ENCODE measurements at places on chromosomes 7 and 10.

DNA sequence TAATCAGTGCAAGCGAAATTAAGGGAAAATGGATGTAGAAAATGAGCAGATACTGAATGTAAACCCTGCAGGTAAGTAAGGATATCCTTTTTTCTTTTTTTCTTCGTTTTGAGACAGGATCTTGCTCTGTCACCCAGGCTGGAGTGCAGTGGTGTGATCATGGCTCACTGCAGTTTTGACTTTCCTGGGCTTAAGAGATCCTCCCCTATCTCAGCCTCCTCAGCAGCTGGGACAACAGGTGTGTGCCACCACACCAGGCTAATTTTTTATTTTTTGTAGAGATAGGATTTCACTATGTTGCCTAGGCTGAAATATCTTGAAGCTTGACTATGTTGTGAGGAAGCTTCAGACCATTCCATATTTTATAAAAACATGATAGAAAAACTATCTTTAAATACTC is 4.3 kb downstream of the PDCD4 start:
- no peak for DNase-seq

DNA sequence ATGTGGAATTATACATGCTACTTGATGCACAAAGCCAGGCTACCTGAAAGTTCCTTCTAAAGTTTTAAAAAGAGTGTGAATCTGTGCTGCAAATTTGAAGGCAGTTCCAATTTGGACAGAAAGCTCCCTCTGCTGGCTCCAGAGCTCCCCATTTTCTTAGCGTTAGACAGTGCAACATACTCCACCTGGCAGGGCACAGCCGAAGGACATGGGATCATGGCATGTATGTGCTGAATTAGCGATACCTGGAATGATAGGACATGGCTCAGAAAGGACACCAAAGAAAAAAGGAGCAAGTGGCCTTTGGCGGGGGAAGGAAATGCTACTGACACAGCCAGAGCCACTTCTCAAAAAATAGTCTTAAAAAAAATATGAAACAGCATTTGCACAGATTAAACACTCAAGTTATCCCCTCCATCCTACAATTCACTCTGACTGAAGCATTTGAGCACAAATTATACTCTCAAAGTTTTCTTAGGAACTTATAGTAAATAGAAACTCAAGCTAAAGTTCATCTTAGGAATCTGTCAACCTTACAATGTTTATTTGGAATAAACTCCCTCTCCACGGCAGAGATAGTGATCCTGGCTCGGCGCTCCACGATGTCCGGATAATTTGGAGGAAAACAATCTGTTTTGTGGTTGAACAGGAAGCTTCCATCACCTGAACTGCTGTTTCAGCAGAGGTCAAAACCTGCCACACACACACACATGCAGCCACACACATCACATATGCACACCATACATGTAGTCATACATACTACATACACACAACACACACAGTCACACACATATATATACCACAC is 80.0 kb downstream of the C7orf25 start:
- peak; percentile 34 for DNase-seq

GRCh38 chr10:68367121-68367520 is 34.4 kb upstream of the PBLD start:
- DNase-seq: no peak

DNA sequence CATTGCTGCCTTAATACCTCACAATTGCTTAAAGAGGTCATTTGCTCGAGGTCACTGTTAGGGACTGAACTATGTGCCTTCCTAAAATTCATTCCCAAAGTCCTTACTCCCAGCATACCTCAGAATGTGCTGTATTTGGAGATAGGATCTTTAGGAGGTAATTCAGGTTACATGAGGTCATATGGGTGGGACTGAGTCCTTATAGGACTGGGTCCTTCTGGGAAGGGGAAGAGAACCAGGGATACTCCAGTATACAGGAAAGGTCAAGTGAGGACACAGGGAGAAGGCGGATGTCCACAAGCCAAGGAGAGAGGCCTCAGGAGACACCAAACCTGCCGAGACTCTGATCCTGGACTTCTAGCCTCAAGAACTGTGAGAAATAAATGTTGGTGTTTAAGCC is 253.3 kb downstream of the PRPF18 start:
- DNase-seq: peak; percentile 17

GRCh38 chr7:47000561-47000960 is 581.4 kb downstream of the TNS3 start:
- no peak for DNase-seq

- DNase-seq: no peak
These were observed 12.9 kb upstream of the MICU1 start for GRCh38 chr10:72638586-72639440.

DNA sequence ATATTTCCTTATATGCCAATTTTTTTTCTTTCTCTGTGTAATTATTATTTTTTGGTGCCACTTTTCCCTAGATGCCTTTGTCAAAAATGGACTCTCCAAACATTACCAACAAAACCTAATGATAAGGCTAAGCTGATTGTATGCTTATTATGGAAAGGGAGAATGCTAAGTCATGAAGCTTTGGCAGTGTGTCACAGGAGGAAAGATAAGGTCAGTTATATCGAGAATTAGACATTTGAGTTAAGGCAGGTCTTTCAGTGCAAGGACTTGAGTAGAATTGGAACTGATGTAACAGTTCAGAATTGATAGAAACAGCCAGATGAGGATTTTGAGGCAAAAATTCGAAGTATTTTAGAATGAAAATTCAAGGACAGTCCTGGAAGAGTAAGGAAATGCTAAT is 16.8 kb upstream of the MALRD1 start:
- DNase-seq: no peak

DNA sequence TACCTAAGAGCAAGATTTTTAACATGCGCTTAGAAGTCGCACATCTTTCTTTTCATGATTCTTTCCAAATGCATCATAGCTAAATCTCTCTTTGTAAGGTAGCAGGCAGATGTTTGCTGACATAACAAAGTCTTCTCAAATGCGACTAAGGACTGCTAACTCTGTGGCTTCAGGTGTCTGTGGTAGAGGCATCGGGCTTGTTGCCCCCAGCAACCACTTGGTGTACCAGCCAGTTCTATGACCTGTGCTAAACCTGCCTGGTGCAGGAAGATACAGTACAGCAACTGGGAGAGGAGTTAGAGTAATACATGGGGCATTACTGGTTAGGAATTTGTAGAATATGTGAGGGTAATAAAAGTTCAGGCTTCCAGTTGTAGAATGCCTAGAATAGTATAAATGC is 654.1 kb downstream of the NRG3 start:
- DNase-seq: no peak

GRCh38 chr7:129189661-129190310 is 1.4 kb downstream of the SMO start:
- DNase-seq: no peak

- DNase-seq: no peak
These were observed 15.4 kb upstream of the CTTNBP2 start for GRCh38 chr7:117888627-117889026.

- no peak for DNase-seq
These were observed 180.2 kb upstream of the FAM3C start for GRCh38 chr7:121576148-121576917.

DNA sequence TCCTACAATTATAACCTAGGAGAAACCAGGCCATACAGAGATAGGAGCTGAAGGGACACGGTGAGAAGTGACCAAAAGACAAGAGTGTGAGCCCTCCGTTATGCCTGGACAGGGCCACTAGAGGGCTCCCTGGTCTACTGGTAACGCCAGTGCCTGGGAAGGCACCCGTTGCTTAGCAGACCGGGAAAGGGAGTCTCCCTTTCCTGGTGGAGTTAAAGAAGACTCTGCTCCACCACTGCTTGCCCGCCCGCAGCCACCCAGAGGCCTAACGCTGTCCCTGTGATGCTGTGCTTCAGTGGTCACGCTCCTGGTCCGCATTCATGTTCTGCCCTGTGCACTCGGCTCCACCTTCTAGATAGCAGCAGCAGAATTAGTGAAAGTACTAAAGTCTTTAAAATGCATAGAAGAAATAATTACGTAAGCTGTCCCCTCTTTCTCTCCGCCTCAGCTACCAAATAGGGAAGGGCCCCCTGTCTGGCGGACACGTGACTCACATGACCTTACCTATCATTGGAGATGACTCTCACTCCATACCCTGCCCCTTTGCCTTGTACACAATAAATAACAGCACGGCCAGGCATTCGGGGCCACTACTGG is 34.8 kb downstream of the GRID2IP start:
- DNase-seq: peak; percentile 85

- DNase-seq: no peak
These were observed 5.0 kb downstream of the HBP1 start for GRCh38 chr7:107173691-107174406.

- no peak for DNase-seq
These were observed 64.4 kb downstream of the CALML3 start for GRCh38 chr10:5589011-5589660.

DNA sequence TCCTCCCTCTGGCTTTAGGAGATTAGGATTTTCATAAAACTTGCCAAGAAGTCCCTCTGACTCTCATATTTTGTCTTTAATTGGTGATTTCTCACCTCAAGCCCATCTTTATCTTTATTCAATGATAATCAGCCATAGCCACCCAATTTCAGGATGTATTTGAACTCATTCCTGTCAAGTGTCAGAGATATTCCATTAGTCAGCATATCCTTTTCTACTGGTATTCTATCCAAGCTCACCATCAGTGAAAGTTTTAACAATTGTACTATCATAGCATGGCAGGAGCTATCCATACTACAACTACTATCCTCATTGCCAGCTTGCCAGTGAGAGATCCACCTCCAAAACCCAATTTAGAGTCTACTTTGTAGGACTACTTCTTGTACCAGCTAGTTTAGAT is 114.6 kb downstream of the GNAI1 start:
- no peak for DNase-seq

DNA sequence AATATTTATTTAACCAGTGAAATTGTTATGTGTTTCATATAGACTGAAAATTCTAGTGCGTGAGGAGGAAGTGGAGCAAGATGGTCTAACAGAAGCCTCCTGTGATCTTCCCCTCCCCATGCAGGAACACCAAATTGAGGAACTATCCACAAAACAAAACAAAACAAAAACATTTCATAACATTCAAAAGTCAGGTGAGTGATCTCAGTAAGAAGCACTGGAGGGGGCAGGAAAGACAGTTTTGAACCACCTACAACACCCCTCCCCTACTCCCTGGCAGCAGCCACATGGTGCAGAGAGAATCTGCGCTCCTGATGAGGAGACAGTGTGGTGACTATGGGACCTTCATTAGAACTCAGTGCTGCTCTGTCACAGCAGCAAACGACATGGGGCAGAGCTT is 221.9 kb upstream of the SEMA3C start:
- no peak for DNase-seq

DNA sequence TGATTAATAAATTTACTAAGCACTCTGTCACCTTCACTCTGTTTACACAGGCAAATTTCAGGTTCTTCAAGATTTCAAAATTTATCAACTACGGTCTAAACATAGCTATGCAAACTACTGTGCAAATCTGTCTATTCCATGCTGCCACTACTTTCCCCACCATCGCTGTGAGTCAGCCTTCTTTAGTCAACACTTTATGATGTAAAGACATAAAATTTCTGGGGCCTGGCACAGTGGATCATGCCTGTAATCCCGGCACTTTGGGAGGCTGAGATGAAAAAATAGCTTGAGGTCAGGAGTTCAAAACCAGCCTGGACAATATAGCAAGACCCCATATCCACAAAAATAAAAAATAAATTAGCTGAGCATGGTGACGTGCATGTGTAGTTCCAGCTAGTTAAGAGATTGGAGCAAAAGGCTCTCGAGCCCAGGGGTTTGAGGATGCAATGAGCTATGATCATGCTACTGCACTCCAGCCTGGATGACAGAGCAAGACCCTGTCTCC is 42.6 kb downstream of the CNOT4 start:
- DNase-seq: peak; percentile 4

GRCh38 chr7:116525298-116525912 is 569 bp downstream of the CAV1 start:
- peak; percentile 31 for DNase-seq

- no peak for DNase-seq
These were observed 156.8 kb upstream of the LYZL1 start for GRCh38 chr10:29131952-29132547.

GRCh38 chr7:112157072-112157471 is 49.1 kb downstream of the DOCK4 start:
- DNase-seq: peak; percentile 57

GRCh38 chr7:79352323-79352722 is 101.1 kb downstream of the MAGI2 start:
- no peak for DNase-seq

- DNase-seq: no peak
These were observed 579.3 kb downstream of the LRMDA start for GRCh38 chr10:76010703-76011102.

Data from EL (cell line).